ENCODE measurements at places on chromosomes 5 and 9.

- no peak for DNase-seq
Observed at GRCh38 chr9:107878462-107878861, 388.9 kb upstream of the KLF4 start.

- DNase-seq, result no peak
Observed at GRCh38 chr5:36641431-36641830, 35.0 kb downstream of the SLC1A3 start.

DNA sequence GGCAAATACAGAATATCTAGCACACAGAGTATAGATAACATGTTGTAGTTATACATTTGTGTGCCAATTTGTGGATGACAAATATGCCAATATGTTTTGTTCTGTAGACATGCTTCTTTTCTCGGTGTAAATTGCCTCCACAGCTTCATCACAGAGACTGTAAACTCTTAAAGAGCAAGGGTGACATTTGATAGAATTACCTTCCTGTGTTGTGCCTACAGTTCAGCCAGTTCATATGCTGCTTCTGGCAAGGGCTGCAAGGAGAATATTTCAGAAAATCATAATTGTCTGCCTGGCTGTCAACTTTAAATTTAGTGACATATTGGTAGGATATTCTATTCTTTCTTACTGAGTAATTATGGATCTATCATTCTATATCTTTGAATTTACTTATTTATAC, 155.1 kb downstream of the MAT2B start:
- no peak for DNase-seq

DNA sequence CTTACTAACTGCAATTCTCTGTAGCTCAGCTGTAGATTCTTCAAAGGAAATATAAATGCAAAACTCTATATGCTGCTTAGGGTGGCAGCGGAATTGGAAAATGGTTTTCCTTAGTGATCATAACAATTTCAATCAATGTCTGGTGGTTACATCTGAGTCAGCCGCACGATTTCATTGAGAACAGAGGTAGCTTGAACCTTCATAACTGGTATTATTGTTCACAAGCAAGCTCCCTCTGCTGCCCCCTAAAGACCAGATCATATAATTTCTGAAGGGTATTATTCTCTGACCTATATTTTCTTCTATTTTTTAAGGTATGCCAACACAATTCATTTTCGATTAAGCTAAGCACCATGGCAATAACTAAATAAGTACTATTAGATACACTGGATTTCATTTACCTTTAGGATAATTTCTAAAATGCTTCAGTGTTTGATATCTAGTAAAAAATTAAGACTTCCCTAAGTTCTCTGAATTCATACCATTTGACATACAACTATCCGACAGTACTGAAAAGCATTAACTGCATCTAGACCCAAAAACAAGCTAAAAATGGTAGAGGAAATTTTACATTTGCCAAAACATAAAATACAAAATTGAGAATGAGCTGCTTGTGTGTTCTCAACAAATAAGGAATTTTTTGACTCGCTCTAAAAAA, 181.1 kb upstream of the SPEF2 start:
- DNase-seq, result peak; percentile 36

GRCh38 chr5:116524966-116525365, 49.7 kb downstream of the SEMA6A start:
- DNase-seq, result no peak

DNA sequence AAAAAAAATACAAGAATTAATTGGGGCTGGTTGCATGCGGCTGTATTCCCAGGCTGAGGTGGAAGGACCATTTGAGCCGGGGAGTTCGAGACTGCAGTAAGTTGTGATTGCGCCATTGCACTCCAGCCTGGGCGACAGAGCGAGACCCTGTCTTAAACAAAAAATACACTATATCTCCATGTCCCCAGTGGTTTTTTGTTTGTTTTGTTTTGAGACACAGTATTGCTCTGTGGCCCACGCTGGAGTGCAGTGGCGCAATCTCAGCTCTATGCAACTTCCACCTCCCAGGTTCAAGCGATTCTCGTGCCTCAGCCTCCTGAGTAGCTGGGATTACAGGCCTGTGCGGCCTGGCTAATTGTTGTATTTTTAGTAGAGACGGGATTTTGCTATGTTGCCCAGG, 1.2 kb downstream of the COQ4 start:
- no peak for DNase-seq

DNA sequence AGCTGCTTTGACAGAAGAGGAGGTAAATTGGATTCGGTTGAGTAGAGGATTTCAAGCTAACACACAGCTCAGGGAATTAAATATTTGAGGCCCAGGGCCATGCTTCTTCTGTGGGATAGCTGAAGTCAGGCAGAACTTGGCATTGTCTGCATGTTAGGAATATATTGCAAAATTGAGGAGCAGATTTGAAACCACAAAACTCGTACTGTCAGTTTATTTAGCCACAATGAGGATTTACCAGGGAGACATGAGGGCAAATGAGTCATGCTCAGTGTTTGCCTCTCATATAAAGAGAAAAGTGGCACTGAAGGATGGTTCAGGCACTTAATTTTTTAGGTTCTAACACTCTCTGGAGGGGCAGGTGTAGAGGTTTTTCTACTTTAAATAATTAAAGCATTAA, 83.0 kb upstream of the PRLR start:
- DNase-seq, result no peak

DNA sequence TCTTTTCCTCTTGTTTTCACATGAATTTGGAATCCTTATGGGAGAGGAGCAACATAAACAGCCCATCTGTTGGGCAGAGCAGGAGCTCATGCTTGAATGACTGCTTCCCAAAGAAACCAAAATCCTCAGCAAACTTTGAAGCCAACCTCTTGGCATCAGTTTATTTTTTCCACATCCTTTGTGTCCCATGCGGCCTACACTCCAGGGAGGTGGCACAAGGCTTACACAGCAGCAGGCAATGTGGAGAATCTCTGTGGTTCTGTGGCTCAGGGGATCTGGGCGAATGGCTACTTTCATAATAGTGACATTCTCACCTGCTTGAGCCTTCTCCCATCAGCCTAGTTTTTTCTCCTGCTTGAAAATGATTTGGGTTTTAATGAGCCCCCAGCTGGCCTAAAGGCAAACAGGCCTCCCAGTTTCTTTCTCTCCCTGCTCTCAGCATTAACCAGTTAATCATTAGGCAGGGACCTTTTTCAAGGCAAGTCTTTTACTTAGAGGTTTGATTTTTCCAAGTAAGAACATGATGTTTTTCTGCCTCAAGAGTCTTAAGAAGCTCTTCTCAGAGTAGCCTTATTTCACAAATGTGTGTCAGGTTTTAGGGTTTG, 370.3 kb downstream of the ARHGEF28 start:
- DNase-seq, result no peak

DNA sequence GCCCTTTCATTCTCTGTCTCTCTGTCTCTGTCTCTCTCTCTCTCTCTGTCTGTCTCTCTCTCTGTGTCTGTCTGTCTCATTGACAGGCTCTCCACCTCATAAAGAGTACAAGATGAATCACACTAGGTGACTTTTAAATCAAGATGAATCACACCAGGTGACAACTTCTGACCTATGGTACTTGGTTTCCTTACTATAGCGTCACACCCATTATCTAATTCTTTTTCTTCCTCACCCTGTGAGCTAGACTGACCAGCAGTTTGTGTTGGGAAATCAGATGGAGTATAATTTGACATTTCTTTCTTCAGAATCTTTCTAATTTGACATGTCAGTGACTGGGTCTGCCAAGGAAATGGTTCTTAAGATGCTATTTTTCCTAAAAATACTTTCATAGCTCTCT, 232.9 kb downstream of the ARRDC3 start:
- DNase-seq, result no peak

DNA sequence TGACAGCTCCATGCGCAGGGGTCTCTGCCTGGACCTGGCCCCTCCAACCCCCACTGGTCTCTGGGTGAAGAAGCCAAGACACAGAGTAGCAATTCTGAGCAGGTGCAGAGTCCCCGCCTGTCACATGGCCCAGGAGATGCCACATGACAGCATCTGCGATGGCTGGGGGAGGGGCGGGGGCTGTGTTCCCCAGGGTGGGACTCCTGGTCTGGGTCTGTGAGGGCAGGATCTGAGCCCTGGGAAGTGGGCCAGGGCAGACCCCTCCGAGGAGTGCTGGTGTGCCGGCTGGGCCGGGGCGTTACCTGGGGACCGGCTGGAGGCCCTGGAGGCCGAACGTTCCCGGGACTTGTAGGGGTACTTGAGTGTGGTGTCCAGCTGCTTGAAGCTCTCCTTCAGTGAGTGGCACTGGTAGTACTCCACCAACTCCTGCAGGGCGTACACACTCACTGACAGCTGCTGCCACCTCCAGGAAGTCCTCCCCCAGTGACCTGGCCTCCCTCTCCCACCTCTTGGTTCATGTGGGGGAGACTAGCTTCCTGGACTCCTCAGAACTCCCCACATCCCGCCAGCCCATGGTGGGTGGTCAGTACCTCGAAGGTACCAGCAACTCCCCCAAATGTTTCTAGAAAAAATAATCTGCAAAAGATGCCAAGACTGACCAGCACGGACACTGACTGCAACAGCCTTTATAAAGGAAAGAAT, 32.1 kb upstream of the SARDH start:
- no peak for DNase-seq

DNA sequence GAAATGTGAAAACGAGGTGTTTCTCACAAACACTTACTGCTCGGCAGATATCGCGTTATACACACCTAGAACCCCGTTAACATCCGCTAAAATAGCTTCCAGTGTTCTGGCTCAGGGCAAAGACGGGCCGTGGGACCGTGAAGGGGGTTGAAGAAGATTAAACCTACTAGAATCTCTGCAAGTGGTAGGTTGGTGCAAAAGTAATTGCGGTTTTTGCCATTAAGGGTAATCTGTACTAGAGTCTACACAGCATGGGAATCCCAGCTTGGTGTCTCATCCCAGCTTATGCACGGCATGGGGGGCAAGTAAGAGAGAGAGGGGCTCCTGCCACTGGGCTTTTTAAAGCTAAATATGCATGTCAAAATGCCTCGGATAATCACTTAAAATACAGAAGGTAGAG, 43.9 kb downstream of the HRH2 start:
- DNase-seq, result no peak

DNA sequence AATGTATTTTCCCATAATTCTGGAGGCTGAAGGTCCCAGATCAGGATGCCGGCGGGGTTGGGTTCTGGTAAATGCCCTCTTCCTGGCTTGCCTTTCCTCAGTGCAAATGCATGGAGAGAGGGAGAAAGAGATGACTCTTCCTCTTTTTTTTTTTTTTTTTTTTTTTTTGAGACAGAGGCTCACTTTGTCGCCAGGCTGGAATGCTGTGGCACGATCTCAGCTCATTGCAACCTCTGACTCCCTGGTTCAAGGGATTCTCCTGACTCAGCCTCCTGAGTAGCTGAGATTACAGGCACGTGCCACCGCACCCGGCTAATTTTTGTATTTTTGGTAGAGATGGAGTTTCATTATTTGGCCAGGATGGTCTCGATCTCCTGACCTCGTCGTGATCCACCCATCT, 300.0 kb upstream of the TAS2R1 start:
- no peak for DNase-seq

GRCh38 chr5:35815089-35815936, 41.4 kb upstream of the IL7R start:
- peak; percentile 12 for DNase-seq

DNA sequence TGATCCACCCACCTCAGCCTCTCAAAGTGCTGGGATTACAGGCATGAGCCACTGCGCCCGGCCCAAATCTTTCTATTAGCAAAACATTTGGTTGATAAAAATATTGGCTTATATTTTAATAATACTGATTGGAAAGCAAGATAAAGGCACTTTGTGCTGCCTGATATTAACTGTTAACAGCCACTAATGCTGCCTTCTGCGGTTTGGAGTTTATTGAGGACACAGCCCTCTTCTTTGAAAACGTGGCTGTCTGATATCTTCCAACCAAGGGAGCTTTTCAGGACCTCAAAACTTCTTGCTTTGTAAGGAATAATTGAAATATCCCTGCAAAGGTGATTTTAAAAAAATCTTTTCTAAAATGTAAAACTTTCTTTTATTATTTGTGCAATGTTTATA, 94.0 kb downstream of the IQGAP2 start:
- no peak for DNase-seq

DNA sequence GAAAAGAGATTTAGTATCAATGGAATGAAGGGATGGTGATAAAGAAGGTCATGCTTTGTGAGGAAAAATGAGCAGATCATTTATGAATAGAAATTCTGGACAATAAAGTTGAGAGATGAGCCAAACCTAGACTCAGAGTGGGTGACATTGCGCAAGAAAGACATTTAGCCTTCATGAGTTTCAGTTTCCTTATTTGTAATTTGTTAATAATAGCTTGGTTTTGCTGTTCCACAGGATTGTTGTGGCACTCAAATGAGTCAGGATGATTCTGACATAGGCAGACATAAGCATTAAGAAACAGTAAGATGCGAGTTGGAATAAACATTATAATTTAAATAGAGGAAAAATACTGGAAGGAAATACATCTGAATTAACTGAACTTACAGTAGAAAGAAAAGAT, 34.8 kb downstream of the ITGA2 start:
- DNase-seq, result no peak

- DNase-seq, result no peak
Observed at GRCh38 chr9:77556396-77556795, 91.7 kb downstream of the GNA14 start.

GRCh38 chr9:108109927-108110690, 620.5 kb upstream of the KLF4 start:
- no peak for DNase-seq

- no peak for DNase-seq
Observed at GRCh38 chr9:134408389-134408788, 82.1 kb downstream of the RXRA start.

- no peak for DNase-seq
Observed at GRCh38 chr9:120870206-120870605, 6.8 kb downstream of the PHF19 start.

- DNase-seq, result no peak
Observed at GRCh38 chr9:71721855-71722254, 46.5 kb downstream of the CEMIP2 start.

DNA sequence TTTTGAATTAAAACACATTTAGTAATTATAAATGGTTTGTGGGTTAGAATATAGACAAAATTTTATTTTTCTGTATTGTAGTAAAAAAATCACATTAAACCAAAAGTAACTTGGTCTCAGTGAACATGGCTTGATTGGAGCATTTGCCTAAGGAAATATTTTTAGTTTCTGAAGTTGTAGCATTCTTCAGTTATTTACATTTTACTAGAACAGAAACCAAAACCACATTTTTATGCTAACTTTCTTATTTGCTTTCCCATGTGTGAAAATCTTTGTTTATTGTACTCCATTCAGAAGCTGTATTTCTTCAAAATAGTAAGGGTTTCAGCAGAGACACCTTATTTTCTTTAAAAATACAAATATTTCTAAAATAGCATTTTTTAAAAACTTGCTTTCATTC, 129.9 kb downstream of the SGCD start:
- DNase-seq, result no peak

- DNase-seq, result no peak
Observed at GRCh38 chr9:136650648-136651047, 12.1 kb upstream of the EGFL7 start.

- no peak for DNase-seq
Observed at GRCh38 chr9:134373269-134373668, 47.0 kb downstream of the RXRA start.

- no peak for DNase-seq
Observed at GRCh38 chr5:114325541-114325940, 36.3 kb upstream of the KCNN2 start.

GRCh38 chr9:106890608-106891007, 27.6 kb downstream of the ZNF462 start:
- DNase-seq, result no peak

GRCh38 chr9:80946496-80947170, 742.7 kb downstream of the TLE1 start:
- DNase-seq, result no peak
